Retina (tissue), 1 donor: ENCODE measurements at places on chromosomes 13 and 19.

GRCh38 chr13:92609376-92609775 lies 617.2 kb upstream of the GPC6 start:
- no peak for DNase-seq

DNA sequence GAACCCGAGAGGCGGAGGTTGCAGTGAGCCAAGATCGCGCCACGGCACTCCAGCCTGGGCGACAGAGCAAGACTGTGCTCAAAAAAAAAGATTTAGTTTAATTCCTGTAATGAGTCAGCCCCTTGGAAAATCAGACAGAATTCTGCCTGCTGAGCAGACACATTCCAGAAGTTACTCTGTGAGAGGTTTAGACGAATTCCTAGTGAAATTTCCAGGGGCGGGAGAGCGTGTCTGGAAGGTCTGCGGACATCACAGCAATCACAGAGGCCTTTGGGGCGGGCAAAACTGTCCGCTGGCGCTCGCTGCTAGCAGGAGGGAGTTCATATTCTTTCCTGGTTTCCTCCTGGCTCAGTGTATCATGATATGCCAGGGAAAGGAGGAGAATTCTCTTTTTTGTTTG lies 17.5 kb downstream of the MISP start:
- DNase-seq: no peak

- DNase-seq: no peak
These were observed 9.3 kb upstream of the CPAMD8 start for GRCh38 chr19:17035842-17036424.

DNA sequence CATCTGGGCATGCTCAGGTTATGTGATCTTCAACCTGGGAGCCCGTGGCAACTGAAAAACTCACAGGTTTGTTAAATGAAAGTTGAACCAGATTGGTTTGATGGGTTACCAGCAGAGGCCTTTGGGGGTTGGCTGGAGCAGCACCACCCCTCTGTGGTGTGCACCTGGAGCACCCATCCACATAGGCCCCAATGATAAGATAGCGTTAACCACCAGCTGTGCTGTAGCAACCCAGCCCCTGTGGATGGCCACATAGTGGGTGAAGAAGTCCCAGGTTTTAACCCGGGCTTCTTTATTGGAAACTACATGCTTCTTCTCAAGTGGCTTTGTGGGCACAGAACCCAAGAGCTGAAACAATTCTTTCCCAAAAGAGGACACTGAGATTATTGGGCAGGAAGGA lies 22.6 kb upstream of the MTIF3 start:
- no peak for DNase-seq

DNA sequence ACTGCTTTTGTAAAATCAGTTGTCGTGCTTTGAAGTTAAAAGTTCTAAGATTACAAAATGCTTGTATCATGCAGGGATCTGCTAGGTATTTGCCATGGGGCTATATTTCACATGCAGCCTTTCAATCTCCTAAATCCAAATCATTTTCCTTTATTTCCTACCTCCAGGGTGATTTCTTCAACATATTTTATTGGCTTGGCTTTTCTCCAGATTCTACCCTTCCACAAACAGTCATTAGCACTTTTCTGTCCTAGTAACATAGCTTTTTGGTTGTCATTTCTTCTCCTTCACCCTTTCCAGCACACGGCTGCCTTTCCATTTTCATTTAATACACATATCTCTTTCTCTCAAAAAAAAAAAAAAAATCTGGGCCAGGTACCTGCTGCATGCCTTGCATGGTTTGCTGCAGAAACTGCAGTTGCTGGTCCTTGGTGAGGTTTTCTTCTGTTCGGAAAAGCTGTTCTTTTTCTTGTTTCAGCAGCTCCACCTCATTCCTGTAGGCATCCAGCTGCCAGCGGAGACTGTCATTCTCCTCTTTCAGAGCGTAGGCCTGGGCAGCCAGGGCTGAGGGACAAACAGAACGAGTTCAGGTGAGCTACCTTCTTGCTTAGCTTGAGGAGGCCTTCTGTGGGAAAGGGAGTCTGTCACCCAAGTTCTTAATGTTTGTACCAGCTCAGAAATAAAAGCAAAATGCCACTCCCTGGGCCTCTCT lies 274.7 kb downstream of the DNAJC15 start:
- DNase-seq: no peak

DNA sequence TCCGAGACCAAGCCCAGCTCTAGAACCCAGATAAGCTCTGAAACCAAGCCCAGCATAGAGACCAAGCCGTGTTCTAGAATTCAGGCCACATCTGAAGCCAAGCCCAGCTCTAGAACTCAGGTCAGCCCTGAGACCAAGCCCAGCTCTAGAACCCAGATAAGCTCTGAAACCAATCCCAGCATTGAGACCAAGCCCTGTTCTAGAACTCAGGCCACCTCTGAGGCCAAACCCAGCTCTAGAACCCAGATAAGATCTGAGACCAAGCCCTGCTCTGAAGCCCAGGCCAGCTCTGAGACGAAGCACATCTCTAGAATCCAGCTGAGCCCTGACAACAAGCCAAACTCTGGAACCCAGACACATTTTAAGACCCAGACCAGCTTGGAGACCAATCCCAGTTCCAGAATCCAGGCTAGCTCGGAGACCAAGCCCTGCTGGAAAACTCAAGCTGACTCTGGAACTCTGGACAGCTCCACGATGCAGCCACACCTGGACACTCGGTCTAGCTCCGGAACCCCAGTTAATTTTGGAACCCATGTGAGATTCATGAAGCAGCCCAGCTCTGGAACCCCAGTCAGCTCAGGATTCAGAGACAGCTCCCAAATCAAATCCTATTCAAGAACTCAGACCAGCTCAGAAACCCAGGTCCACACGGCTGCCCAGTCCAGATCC lies 5.8 kb downstream of the GIPC3 start:
- DNase-seq: no peak

- no peak for DNase-seq
These were observed 6.8 kb downstream of the SPIB start for GRCh38 chr19:50425581-50425980.

DNA sequence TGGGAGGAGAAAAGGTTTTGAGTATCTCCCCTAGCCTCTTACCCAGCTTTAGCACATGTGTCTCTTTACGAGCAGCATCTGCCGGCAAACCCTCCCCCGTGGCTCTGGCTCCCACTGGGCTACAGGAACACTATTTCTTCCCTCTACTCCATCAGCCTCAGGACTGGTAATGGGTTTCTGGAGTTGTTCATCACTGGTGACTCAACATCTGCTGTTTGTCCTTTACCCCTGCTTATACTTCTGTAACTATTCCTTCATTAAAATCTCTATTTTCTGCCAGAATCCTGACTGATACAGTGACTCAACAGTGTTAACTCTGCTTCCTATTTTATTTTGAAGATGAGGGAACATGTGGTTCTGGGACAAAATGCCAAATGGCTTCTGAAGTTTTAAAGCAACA lies 437.3 kb upstream of the HTR2A start:
- DNase-seq: no peak

- peak; percentile 26 for DNase-seq
These were observed 1451.5 kb downstream of the EFNB2 start for GRCh38 chr13:105083992-105084391.

DNA sequence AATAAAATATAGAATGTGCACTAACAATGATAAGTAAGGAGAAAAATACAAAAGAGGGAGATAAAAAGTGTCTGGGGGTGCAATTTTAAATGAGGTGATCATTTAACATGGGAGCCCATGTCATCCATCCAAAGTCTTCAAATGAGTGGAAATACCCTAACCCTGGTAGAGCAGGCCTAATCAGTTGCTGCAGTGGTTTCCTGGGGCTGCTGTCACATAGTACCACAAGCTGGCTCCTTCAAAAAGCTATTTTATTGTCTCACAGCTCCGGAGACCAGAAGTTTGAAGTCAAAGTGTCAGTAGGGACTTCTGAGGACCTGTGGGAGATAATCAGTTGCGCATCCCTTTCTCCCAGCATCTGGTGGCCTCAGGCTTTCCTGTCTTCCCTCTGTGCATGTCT lies 717.9 kb downstream of the DIAPH3 start:
- DNase-seq: no peak

- DNase-seq: no peak
These were observed 774.8 kb upstream of the ARGLU1 start for GRCh38 chr13:107342747-107343146.
